Thoracic aorta (tissue), 2 donors: ENCODE measurements at places on chromosomes 7 and 10. TPM values are rescaled to one million over a fixed set of nuclear protein-coding genes. Genes with fewer than 3 reads are reported as not detected.

- H3K27ac ChIP-seq: peak overlapping the region; percentile 77
- H3K36me3 ChIP-seq: no peaks in the 10 kb centered on the region
- H3K27me3 ChIP-seq: no peaks in the 10 kb centered on the region
These were observed 1.2 kb upstream of the C10orf143 start for GRCh38 chr10:130111852-130112180.

DNA sequence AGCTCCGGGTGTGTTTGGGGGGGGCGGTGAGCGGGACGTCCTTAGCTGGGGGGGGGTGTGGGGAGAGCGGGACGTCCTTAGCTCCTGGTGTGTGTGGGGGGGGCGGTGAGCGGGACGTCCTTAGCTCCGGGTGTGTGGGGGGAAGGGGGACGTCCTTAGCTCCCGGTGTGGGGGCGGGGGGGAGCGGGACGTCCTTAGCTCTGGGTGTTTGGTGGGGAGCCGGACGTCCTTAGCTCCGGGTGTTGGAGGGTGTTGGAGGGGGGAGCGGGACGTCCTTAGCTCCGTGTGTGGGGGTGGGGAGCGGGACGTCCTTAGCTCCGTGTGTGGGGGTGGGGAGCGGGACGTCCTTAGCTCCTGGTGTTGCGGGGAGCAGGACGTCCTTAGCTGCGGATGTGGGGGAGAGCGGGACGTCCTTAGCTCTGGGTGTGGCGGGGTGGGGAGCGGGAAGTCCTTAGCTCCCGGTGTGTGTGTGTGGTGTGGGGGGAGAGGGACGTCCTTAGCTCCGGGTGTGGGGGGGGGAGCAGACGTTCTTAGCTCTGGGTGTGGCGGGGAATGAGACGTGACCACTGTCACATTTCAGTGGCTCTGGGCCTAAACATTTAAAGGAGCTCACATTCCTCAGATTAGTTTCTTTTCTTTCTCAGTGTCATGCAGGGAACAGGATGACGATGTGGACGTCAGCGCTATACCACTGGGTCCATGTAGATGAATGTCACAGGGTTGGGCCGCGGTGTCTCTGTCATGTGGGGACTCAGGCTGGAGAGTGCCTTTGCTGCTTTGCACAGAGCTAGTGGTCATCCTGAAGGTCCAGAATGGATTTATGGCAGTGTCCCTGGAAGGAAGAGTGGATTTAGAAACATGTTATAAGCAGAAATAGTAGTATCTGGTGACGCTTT lies 7.5 kb downstream of the DYNC2I1 start:
- DNase-seq: peak; percentile 62
- peak overlapping the region; percentile 82 for H3K27ac ChIP-seq
- H3K27me3 ChIP-seq: no peaks in the 10 kb centered on the region
- H3K4me3 ChIP-seq: peak overlapping the region; percentile 82
- H3K36me3 ChIP-seq: no peaks in the 10 kb centered on the region

DNA sequence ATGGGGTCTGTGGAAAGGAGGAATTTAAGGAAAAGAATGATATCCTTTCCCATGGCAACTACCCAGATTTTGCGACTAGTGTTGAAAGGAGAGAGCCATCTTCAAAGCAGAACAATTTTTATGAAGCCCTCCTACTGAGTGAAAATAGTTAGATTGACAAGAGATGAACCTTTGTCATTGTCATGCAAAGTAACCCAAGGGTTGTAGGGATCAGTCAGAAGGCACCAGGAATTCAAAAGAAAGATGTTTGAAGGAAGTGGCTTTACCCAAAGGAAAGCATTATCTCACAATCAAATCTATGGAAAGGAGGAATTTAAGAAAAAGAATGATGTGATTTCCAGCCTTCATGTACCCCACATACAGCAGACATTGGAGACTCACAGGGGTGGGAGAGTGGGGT lies 544.4 kb downstream of the IPMK start:
- H3K4me3 ChIP-seq: no peak overlapping the region
- H3K27me3 ChIP-seq: no peaks in the 10 kb centered on the region
- no peaks in the 10 kb centered on the region for H3K36me3 ChIP-seq
- H3K4me1 ChIP-seq: no peaks in the 10 kb centered on the region
- DNase-seq: no peak

GRCh38 chr7:117001283-117001682 lies 48.0 kb downstream of the ST7 start:
- H3K36me3 ChIP-seq: no peaks in the 10 kb centered on the region
- H3K27me3 ChIP-seq: no peaks in the 10 kb centered on the region
- H3K4me1 ChIP-seq: peaks cover 23% of the 10 kb centered on the region
- no peak overlapping the region for H3K27ac ChIP-seq
- no peak for DNase-seq

- H3K4me3 ChIP-seq: peak overlapping the region; percentile 36
- H3K4me1 ChIP-seq: peaks cover 17% of the 10 kb centered on the region
- no peaks in the 10 kb centered on the region for H3K27me3 ChIP-seq
- DNase-seq: no peak
These were observed 67.0 kb upstream of the VIPR2 start for GRCh38 chr7:159211540-159212182.

GRCh38 chr10:24313283-24313682 lies 104.3 kb downstream of the KIAA1217 start:
- no peaks in the 10 kb centered on the region for H3K4me1 ChIP-seq
- no peaks in the 10 kb centered on the region for H3K27me3 ChIP-seq
- no peaks in the 10 kb centered on the region for H3K36me3 ChIP-seq
- no peak overlapping the region for H3K27ac ChIP-seq
- no peak for DNase-seq

DNA sequence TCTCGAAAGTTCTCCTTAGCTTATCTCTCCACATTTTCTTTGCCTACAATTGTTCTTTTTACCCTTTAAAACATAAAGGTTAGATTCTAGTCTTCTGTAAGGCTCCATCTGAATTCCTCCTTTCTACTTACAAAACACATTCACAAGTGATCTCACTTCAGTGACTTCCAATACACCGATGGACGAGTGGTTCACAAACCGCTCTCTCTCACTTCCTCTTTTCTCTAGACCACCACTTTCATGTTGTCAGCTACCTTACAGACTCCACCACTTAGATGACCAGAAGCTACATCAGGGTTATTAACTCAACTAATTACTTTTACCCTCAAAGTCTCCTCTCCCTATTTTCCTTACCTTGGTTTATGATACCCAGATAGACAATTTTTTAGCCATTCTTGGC lies 11.8 kb downstream of the MET start:
- H3K4me3 ChIP-seq: no peak overlapping the region
- H3K36me3 ChIP-seq: no peaks in the 10 kb centered on the region
- H3K27me3 ChIP-seq: no peaks in the 10 kb centered on the region

- DNase-seq: no peak
- no peaks in the 10 kb centered on the region for H3K27me3 ChIP-seq
- H3K4me3 ChIP-seq: no peak overlapping the region
- no peak overlapping the region for H3K27ac ChIP-seq
- no peaks in the 10 kb centered on the region for H3K4me1 ChIP-seq
- no peaks in the 10 kb centered on the region for H3K36me3 ChIP-seq
These were observed 185.0 kb upstream of the TCERG1L start for GRCh38 chr10:131496351-131497052.

GRCh38 chr10:4074545-4075407 lies 289.8 kb upstream of the KLF6 start:
- H3K27me3 ChIP-seq: no peaks in the 10 kb centered on the region
- H3K36me3 ChIP-seq: no peaks in the 10 kb centered on the region
- H3K4me1 ChIP-seq: peaks cover 44% of the 10 kb centered on the region
- DNase-seq: no peak

- no peaks in the 10 kb centered on the region for H3K27me3 ChIP-seq
- DNase-seq: no peak
- peaks cover 2% of the 10 kb centered on the region for H3K4me1 ChIP-seq
- no peak overlapping the region for H3K27ac ChIP-seq
These were observed 75.1 kb downstream of the DGKI start for GRCh38 chr7:137771679-137772078.

- no peaks in the 10 kb centered on the region for H3K27me3 ChIP-seq
- H3K27ac ChIP-seq: no peak overlapping the region
- no peaks in the 10 kb centered on the region for H3K36me3 ChIP-seq
- DNase-seq: no peak
- no peak overlapping the region for H3K4me3 ChIP-seq
- no peaks in the 10 kb centered on the region for H3K4me1 ChIP-seq
These were observed 21.0 kb downstream of the UCMA start for GRCh38 chr10:13213163-13213562.

DNA sequence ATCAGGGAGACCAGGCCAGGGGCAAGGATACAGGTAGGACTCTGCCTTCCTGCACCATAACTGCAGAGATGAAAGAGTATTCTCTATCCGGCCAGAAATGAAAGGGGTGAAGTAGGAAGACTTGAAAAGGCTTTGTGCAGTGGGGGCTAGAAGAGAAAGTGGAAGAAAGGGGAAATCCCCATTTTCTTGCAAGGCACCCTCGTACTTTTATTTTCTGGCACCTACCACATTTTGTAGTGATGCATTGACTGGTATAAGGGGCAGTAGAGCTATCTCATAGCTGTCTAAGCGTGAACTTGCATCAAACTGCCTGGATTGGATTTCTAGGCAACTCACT lies 752 bp upstream of the CAMK2G start:
- no peak for DNase-seq
- H3K4me3 ChIP-seq: peak overlapping the region; percentile 90
- peaks cover 14% of the 10 kb centered on the region for H3K36me3 ChIP-seq

- no peak overlapping the region for H3K4me3 ChIP-seq
- no peak overlapping the region for H3K27ac ChIP-seq
- H3K4me1 ChIP-seq: no peaks in the 10 kb centered on the region
- H3K27me3 ChIP-seq: no peaks in the 10 kb centered on the region
- H3K36me3 ChIP-seq: no peaks in the 10 kb centered on the region
These were observed 15.2 kb upstream of the ADRB1 start for GRCh38 chr10:114028425-114028824.

GRCh38 chr10:116907245-116907987 lies 58.1 kb downstream of the ENO4 start:
- no peaks in the 10 kb centered on the region for H3K4me1 ChIP-seq
- no peak overlapping the region for H3K4me3 ChIP-seq
- H3K27ac ChIP-seq: no peak overlapping the region
- no peaks in the 10 kb centered on the region for H3K27me3 ChIP-seq
- DNase-seq: no peak
- no peaks in the 10 kb centered on the region for H3K36me3 ChIP-seq

GRCh38 chr10:78321000-78321399 lies 287.3 kb downstream of the RPS24 start:
- H3K27me3 ChIP-seq: no peaks in the 10 kb centered on the region
- DNase-seq: no peak
- H3K36me3 ChIP-seq: no peaks in the 10 kb centered on the region
- H3K4me3 ChIP-seq: no peak overlapping the region
- H3K27ac ChIP-seq: no peak overlapping the region

GRCh38 chr7:2607122-2607922 lies 24.5 kb upstream of the TTYH3 start:
- H3K27ac ChIP-seq: peak overlapping the region; percentile 68
- peaks cover 10% of the 10 kb centered on the region for H3K4me1 ChIP-seq
- DNase-seq: peak; percentile 40
- no peaks in the 10 kb centered on the region for H3K27me3 ChIP-seq
- H3K4me3 ChIP-seq: peak overlapping the region; percentile 5
- no peaks in the 10 kb centered on the region for H3K36me3 ChIP-seq

DNA sequence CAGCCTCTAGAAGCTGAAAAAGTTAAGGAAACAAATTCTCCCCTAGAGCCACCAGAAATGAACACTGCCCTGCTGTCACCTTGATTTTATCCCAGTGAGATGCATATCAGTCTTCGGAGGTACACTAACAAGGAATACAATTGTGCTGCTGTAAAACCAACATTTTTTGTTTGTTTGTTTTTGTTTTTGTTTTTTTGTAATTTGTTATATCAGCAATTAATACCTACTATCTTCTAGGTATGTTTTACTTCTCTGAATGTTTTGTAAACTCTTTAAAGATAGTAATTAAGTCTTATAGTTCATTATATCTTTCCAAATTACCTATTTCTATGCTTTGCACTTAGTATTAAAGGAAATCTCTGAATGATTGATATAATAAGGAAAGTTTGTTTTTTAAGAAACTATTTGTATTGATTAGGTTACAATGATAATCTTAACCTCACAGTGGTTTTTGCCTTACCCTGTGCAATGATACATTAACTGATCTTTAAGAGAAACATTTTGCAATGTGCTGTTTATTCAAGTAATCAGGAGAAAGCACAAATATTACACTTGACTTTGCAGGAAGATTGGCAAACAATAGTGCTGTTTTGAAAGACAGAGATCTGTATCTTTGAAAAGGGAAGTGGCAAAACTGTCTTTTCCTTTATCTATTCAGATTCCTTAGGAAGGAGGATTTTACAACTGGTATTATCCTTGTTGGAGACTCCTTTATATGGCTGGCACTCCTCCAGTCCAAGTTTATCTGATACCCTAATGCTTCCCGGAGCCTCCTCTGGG lies 11.3 kb upstream of the HGF start:
- no peaks in the 10 kb centered on the region for H3K4me1 ChIP-seq
- no peaks in the 10 kb centered on the region for H3K36me3 ChIP-seq
- DNase-seq: no peak
- no peak overlapping the region for H3K4me3 ChIP-seq

- peaks cover 19% of the 10 kb centered on the region for H3K4me1 ChIP-seq
- no peak for DNase-seq
- H3K36me3 ChIP-seq: no peaks in the 10 kb centered on the region
- no peak overlapping the region for H3K27ac ChIP-seq
These were observed 62.3 kb upstream of the LBX1 start for GRCh38 chr10:101291331-101292193.

- H3K36me3 ChIP-seq: no peaks in the 10 kb centered on the region
- H3K27me3 ChIP-seq: no peaks in the 10 kb centered on the region
- no peaks in the 10 kb centered on the region for H3K4me1 ChIP-seq
These were observed 134.4 kb upstream of the FAM3C start for GRCh38 chr7:121530227-121531174.

GRCh38 chr10:74055383-74056049 lies 57.6 kb downstream of the VCL start:
- DNase-seq: no peak
- no peak overlapping the region for H3K4me3 ChIP-seq
- H3K36me3 ChIP-seq: no peaks in the 10 kb centered on the region
- H3K27me3 ChIP-seq: no peaks in the 10 kb centered on the region

- peak overlapping the region; percentile 52 for H3K27ac ChIP-seq
- no peak for DNase-seq
- peaks cover 13% of the 10 kb centered on the region for H3K4me1 ChIP-seq
- no peaks in the 10 kb centered on the region for H3K27me3 ChIP-seq
- H3K36me3 ChIP-seq: no peaks in the 10 kb centered on the region
These were observed 29.4 kb downstream of the CHST15 start for GRCh38 chr10:124063750-124064603.

DNA sequence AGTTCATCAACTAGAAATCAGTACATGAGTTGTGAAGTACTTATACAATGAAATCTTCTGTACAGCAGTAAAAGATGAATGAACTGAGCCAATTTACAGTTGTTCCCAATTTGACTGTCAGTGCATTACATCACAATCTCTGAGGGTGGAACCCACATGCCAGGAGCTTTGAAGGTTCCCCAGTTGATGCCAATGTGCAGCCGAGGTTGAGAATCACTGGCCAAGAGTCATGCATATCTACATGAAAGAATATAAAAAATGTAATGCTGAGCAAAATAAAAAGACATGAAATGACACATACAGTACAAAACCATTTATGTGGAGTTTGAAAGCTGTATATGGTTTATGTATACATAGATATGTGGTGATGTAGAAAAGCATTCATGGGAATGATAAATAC lies 22.1 kb upstream of the CCNJ start:
- H3K27me3 ChIP-seq: no peaks in the 10 kb centered on the region
- no peaks in the 10 kb centered on the region for H3K4me1 ChIP-seq
- H3K27ac ChIP-seq: no peak overlapping the region

SCART1 gene
- 12.1 TPM for total RNA-seq

C10orf67 gene
- not detected for total RNA-seq

HOXA2 gene
- total RNA-seq: 3.4 TPM

CACNB2 gene
- total RNA-seq: 56.7 TPM

CRHR2 gene
- total RNA-seq: 0.21 TPM

LRRN3 gene
- total RNA-seq: 3.0 TPM

CPA4 gene
- total RNA-seq: not detected

DEPP1 gene
- total RNA-seq: 473 TPM
